Activated naive CD8-positive, alpha-beta T cell treated with anti-CD3 and anti-CD28 coated beads for 36 hours (primary cell): ENCODE measurements at places on chromosomes 16 and 17. TPM values are rescaled to one million over a fixed set of nuclear protein-coding genes. Genes with fewer than 3 reads are reported as not detected.

Gene SGCA
- total RNA-seq = not detected

Gene C16orf46
- 0.36 TPM for total RNA-seq

Gene ALDH3A1
- total RNA-seq = 0.47 TPM

Gene WNT9B
- total RNA-seq = not detected

Gene ACSM5
- not detected for total RNA-seq

Gene KRTAP4-5
- not detected for total RNA-seq

Gene PHOSPHO1
- not detected for total RNA-seq

DNA sequence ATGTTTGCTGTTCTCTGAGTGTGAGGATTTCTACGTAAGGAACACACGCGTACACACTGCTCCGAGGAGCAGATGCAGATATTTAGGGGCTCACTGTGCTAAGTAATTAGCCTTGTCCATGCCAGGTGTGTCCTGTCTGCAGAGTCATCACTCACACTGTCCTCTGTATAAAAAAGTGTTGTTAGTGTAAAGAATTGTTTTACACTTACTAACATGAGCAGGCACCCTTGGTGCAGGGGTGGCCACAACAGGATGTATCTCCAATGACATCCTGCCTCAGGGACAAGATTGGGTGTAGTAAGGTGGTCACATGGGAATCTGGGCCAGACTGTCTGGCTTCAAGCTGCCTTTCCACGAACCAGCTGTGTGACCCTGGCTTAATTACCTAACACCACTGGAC is 63.9 kb downstream of the NDEL1 start:
- no peak for DNase-seq

GRCh38 chr16:51137097-51137496 is 14.0 kb downstream of the SALL1 start:
- no peak for DNase-seq

- no peak for DNase-seq
Measured at GRCh38 chr16:64486561-64486960, 635.3 kb downstream of the CDH11 start.

- no peak for DNase-seq
Measured at GRCh38 chr17:40511667-40512220, 10.3 kb upstream of the TNS4 start.

GRCh38 chr16:79298894-79299799 is 301.4 kb downstream of the MAF start:
- no peak for DNase-seq

DNA sequence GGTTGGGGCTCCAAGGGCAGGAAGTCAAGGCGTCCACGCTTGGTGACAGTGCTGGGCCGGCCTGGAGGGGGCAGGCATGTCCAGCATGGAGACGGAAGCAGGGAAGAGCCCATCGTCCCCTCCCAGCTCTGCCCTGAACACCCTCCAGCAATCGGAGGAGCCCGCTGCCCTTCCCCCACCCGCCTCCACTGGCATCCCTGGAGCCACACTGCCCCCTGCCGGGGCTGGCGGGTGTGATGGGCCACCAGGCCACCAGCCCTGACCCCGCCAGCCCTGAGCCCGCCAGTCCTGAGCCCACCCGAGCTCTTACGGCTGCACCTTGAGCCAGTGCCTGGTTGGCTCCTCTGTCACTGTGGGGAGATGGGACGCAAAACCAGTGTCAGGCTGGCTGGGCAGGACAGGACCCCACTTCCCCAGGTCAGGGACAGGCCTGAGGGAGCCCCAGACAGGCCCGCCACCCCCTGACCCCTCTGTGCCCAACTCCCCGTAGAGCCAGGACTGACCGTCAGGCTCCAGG is 4.1 kb upstream of the CDH15 start:
- peak; percentile 86 for DNase-seq

DNA sequence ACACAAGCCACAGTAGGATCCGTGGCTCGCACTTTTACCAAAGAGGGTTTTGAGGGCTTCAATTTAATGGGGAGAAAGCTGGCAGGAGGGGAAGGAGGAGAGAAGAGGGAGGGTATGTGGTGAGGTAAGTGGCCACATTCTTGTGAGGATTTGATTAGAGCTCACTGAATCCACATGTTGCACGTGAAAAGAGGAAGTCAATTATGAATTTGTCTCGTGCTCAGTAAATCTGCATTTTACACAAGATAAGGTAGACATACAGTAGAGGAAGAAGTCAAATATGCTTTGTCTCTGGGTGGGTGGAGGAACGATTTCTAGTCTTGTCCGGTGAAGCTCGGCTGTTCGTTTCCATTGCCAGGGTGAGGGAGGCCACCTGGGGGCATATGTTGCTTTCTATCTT is 862 bp downstream of the ZNF232 start:
- no peak for DNase-seq

DNA sequence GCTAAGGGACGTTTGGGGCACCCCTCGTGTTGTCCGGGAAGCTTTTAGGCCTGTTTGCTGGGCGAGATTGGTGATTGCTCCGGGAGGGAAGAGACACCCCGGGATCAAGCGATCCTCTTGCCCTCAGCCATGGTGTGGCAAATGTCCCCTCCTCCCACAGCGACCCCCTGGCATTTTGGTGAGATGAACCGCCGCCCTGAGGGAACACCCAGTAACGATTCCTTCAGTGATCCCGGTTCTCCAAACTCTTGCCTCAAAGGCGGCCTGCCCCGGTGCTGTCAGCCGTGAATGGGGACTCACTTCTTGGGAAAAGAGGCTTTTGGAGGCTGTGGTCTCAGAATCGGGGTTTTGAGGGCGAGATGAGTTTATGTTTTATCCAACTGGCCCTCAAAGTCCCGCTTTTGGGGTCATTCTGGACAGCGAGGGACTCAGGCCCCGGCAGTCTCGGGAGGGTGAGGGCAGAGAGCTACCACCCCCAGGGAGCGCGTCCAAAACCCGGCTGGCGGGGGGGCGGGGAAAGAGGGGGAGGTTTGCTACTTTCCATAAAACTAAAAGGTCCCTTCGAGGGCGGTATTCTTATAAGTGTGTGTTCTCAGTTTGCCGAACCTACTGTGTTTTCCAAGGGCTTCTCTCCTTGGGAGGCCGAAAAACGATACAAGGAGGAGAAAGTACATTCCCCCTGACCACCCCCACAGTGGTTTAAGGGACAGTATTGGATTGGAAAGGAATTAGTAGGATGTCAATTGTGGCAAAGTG is 232.7 kb downstream of the MRTFB start:
- DNase-seq = no peak

DNA sequence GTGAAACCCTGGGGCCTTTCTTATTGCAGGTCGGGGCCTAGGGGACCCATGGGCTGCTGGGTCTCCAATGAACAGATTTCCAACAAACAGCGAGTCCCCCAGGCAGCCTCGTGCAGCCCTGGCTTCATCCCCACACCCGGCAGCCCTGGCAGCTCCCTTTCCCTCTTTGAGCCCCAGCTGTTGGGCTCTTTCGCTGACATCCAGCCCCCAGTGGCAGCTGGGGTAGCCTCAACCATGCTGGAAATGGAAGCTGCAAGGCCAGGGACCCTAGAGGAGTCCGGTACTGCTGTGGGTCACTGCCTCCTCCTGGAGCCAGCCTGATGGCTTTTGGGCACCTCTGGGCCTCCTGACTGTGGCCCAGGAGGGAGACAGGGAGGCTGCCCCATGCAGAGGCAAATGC is 5.9 kb downstream of the RPUSD1 start:
- no peak for DNase-seq

DNA sequence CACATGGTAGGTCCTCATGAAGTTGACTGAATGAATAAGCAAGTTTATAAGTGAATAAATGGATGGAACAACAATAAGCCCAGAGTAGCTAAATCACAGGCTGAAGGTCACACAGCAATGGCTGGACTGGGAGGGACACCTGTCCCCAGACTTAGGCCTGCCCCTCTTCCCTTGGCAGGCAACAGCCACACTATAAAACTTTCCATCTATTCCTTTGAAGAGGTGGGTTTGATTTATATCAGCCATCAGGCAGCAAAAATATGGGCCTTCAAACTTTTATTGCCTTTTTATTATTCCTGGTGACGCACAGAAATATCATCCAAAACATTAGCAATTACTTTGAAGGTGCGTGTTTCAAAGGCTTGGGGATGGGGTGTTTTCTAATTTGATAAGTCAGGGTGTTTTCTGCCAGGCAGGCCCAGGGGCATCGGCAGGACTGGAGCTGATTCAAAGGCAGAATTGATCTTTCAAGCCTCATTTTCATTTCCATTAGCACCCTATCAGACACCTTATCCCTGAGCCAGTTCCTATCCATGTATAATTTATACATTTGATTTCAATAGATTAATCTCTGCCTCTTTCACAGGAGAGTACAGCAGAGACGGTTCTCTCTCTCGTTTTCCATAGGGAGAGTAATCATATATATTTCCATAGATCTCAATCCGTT is 67.2 kb upstream of the LYRM9 start:
- DNase-seq = no peak

GRCh38 chr17:63600569-63601438 is at the start of gene TACO1:
TACO1 (plus strand) TSS chr17:63600895; CDS start chr17:63601084, 189 bp downstream.
- peak; percentile 77 for DNase-seq

- no peak for DNase-seq
Measured at GRCh38 chr17:6476076-6476809, 32.0 kb downstream of the PIMREG start.

- no peak for DNase-seq
Measured at GRCh38 chr17:39634384-39634871, 2.5 kb upstream of the STARD3 start.

- no peak for DNase-seq
Measured at GRCh38 chr16:14565688-14566025, 64.4 kb downstream of the PARN start.

DNA sequence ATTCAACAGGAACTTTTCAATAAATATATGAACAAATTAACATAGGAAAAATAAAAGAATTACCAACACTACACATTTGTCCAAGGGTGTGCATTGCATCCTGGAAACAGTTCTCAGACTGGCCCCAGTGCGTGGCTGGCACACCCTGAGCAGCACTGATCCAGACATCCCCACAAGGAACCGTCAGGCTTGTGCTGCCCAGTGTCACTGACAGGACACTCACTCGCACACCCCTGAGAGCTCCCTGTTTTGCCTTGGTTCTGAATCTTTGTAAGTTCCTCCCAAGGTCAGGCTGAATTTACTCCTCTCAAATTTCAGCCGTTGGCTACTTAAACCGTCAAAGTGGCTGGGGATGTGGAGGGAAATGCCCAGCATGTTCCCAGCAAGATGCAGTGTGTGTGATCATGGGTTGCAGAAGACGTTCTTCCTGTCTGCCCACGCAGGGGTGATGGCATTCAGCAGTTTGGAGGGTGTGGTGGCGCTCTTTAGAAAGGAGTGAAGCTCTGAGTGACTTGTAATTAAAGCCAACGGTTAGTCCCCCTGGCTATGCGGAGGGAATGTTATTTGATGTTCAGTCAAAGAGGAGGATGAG is 1.7 kb downstream of the MT2A start:
- DNase-seq = peak; percentile 80

- DNase-seq = no peak
Measured at GRCh38 chr16:81542609-81543570, 98.3 kb downstream of the CMIP start.

DNA sequence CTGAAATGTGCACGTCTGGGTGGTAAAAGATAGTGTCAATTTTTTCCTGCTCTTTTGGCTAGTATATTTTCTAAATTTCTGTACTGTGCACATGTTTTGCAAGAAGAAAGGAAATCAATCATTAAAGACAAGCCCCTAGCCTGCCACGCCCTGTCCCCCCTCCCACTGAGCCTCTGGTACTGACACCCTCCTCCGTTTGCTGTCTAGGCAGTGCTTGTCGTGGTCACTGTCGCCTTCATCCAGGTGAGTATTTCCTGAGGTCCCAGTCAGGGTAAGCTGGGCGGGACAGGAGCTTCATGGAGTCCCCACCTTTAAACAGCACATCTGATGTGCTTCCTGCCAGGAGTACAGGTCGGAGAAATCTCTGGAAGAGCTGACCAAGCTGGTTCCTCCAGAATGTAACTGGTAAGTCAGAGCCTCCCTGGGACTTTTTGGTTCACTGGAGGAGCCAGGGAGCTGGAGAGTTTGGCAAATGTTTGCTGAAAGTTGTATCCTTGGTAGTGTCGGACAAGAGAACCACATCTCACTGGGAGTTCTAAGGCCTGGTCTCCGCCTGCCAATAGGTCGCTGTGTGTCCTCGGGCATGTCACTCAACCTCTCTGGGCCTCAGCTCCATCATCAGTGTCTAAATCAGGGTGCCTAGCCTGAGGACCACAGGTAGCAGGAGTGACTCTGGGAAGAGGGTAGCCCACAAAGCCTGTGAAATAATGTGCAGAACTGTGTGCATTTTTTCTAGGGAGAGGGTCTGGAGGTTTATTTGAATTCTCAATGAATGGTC is 42.2 kb downstream of the ATP2C2 start:
- DNase-seq = no peak

DNA sequence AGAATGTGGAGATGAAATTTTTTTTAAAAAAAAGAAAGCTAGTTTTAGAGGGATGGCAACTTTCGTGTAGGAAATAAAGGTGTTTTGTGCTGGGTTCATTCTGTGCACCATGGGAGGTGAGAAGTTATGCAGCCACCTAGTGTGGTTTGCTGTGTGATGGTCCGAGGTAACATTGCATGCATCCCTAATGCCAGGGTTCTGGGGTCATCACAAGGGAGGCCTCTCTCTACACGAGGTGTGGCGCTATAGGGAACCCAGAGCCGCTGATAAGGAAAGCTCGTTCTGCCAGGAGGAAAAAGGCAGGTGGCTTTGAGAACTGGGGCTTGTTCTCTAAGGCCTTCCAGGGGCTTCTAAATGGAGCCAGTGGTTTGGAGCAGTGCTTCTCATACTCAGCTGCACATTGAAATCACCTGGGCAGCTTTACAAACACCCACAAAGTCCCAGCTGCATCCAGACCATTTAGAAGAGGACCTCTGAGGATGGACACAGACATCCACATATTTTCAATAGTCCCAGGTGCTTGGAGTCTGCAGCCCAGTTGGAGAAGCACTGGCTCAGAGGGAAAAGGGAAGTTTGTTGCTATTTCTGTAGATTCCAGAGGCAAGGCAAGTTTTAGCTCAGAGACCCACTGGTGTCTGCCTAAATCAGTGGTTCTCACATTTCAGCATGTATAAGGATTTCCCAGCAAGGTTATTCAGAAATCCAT is 43.5 kb downstream of the VPS35L start:
- DNase-seq = no peak
